Left ventricle myocardium inferior (tissue), 1 donor: ENCODE measurements at places on chromosomes 11 and 22.

DNA sequence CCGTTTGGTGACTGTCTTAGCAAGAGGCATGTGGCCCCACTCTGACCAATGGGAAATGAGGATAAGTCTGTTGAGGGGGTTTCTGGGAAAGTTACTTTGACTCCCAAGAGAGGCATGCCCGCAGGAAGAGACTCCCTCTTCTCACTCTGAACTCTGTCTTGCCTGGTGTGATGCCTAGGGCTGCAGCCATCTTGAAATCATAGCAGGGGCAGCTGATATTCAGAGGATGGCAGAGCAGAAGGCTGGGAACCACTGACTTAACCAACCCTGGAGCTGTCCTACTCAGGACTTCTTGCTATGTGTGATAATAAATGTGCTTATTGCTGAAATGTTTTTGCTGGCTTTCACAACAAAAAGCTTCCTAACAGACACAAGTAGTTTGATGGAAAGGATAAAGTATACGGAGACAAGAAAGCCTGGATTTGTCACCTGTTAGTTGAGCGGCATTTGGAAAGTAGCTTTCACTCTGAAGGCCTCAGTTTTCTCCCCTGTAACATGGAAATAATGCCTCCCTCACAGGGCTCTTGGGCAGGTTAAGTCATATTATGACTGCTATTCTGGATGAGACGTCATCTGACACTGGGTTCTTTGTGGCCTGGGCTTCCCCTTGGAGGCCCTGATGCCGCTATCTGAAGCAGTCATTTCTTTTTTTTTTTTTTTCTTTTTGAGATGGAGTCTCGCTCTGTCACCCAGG, 128.5 kb downstream of the CEP164 start:
- DNase-seq = no peak

GRCh38 chr22:49793296-49793695, 34.4 kb downstream of the BRD1 start:
- no peak for DNase-seq

DNA sequence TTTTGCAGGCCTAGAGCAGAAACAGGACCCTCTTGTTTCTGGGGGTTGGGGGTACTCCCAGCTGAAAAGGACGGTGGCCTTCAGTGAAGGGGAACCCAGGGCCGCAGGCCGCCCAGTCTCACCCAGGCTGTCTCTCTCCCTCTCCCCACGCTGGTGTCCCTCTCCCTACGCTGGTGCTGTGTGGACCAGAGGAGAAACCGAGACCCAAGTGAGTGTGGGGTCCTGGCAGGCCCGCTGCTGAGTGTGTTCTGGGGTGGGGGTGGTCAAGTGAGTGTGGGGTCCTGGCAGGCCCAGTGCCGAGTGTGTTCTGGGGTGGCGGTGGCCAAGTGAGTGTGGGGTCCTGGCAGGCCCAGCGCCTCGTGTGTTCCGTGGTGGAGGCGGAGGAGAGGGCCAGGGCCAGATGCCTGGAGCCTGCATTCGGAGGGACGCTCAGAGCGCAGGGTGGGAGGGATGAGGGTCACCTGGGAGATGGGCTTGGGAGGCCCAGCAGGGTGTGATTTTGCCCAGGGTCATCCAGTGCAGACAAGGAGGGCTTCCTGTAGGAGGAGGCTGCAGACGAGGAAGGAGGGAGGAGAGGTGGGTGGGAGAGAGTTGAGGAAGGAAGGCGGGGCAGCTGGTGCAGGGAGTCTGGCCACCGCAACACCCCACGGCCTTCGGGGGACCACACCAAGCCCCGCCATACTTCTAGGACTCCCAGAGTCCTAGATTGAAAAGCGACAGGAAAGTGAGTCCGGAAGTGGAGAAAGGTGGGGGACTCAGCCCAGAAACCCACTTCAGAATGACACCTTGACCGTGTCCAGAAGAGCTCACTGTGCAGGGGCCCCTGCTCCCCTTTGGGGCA, 10.3 kb downstream of the TNNT3 start:
- DNase-seq = no peak

DNA sequence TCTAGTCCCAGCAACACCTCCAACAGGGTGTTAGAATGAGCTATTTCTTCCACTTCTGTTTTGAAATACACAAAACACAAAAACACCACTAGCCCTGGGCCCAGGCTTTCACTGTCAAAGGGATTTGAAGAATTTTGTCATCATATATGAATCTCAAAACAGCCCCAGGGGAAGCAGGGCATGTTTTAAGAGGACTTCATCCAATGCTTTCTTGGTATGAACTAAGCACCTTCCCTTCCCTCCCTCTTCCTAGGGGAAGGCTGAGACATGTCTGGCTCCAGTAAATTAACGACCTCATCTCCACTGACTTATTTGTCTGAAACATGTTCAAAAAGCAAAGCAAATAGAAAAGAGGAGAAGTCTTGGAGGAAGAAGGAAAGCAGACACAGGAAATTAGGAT, 75.7 kb upstream of the INCENP start:
- no peak for DNase-seq
